Calu3 (cell line): ENCODE measurements at places on chromosomes 1 and 21. TPM values are rescaled to one million over a fixed set of nuclear protein-coding genes. Genes with fewer than 3 reads are reported as not detected.

- DNase-seq: no peak
These were observed 71.9 kb upstream of the GOLT1A start for GRCh38 chr1:204285436-204286305.

DNA sequence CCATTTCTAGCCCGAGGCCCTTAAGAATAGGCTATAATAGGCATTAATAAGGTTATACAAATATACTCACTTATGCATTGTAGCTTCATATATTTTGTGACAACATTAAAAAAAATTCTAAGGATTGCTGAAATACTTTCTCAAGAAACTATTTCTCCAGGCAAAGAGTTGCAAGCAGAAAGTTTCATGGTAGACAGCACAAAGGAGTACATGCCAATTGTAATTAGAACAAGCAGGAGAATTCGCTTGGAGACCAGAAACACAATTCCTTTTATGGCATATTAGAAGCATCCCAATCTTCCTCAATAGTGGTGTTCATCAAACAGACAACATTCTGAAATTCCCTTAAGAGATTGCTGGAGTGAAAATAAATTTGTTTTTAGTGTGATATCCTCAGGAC lies 122.8 kb downstream of the CRB1 start:
- DNase-seq: no peak

- no peak for DNase-seq
These were observed 3.3 kb downstream of the VWA1 start for GRCh38 chr1:1438531-1439381.

DNA sequence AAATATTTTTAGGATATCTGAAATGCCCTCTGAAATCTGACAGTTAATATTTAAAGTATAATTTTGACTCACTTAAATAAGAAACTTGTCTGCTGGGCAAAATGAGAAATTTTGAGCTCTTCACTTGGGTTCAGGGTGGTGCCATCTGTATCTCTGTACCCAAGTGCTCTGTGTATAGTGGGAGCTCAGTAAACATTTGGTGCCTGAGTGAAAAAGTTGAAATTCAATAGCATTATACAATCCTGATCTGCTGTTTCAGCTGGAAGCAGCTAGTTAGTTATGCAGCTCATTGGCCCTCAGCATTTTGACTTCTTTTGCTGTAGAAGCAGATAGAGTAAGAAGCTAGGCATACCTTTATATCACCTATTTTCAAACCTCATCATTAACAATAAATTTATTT lies 73.3 kb downstream of the RPE65 start:
- no peak for DNase-seq

GRCh38 chr1:155889566-155889965 lies 21.6 kb downstream of the RIT1 start:
- DNase-seq: no peak

DNA sequence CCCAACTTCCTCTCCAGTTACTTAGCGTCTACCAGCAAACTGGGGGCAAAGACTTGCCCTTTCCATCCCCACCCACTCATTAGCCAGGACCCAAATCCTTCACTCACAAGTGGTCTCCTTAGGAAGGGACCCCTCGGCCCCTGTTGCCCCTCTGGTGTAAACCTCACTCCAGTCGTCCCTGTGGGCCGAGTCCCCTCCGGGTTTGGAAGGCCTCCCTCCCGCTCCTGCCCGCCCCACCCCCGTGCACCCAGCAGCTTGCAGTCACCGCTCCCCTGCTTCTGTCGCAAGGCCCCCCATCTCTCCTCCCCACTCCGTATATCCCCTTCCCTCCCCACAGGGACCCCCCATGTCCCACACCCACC lies 1.2 kb downstream of the EFHD2 start:
- no peak for DNase-seq

- DNase-seq: peak; percentile 8
These were observed 345 bp downstream of the SLX9 start for GRCh38 chr21:44940116-44940631.

Gene NTNG1
- 1.5 and 2.6 TPM in 2 replicates for total RNA-seq
